ENCODE measurements at places on chromosomes 16 and 17.

- DNase-seq: no peak
Measured at GRCh38 chr16:27229891-27230470, 26.7 kb downstream of the KDM8 start.

DNA sequence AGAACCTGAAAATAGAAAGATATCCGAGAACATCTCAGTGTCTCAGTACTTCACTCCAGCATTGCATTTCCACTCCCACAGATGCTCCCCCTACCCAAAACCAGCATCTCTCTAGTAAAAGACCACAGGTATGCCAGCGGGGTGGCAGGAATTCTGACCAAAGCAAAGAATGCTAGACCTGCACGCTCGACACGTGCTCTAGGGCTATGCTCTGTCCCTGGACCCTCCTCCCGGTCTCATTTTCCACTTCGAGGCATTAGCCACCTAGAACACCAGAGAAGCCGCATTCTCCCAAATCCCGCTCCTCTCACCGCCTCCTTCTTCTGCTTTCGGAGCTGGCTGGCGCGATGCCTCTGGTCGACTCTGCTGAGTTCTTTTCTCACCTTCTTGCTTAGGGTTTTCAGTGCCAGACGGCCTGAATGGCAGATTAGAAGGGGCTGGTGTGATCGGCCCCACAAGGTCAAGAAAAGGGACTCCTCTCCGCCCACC, 487 bp downstream of the TSR1 start:
- DNase-seq: no peak

- DNase-seq: peak; percentile 36
Measured at GRCh38 chr17:75270218-75270965, 639 bp downstream of the MIF4GD start.

DNA sequence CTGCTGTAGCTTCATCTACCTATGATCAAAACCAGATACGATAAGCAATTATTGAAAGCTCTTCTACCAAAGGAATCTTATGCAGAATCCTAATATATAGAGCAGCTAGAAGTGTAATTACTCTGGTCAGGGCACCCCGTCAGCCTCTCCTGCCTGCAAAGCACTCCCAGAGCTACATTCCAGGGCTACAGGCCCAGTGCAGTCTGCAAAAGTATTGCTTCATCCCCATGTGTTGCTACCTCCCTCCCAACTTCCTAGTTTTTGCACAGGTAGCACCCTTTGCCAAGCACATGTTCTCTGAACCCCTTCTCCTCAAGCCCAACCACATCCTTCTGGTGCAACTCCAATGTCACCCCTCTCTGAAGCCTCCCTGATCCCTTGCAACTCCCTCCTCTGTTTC, 7.0 kb downstream of the CES5A start:
- no peak for DNase-seq

DNA sequence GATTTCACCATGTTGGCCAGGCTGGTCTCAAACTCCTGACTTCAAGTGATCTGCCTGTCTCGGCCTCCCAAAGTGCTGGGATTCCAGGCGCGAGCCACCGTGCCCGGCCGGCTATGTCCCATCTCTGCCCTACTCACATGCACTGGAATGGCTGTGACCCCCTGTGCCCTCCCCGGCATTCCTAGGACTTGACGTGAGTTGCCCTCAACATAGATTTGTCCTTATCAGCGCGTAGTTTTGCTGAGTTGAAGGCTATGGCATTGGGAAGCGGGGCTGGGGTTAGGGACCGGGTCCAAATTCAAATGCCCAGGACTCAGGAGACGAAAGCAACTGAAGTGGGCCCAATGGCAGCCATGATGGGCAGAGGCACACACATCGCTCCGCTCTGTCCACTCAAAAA, 5.8 kb downstream of the UNC13D start:
- no peak for DNase-seq

DNA sequence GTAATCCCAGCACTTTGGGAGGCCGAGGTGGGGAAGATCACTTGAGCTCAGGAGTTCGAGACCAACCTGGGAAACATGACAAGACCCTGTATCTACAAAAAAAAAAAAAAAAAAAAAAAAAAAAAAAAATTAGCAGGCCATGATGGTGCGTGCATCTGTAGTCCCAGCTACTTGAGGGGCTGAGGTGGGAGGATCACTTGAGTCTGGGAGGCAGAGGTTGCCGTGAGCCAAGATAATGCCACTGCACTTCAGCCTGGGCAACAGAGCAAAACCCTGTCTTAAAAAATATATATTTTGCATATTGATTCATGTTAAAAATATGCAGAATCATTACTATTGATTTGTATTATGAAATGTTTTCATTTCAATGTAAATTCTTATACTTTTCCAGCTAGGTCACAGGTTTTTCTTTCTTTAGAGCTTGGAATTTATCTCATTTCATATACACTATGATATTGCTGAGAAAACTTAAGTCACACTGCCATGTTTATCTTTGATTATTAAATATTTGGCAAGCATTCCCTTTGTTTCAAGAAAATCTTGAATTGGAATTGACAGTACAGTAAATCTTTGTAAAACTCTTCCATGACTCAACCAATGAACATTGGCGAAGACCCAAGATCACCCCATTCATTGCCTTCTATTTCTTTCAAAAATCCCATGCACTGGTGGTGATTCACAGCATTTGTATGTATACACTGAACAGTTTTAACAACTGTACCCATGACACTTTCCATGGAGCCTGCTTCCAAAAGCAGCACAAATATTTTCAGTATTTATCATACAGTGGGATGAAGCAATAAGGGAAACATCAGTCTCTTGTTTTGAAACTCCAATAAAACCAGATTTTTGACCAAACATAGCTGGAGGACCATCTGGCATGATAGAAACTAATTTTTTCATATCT, 83.5 kb upstream of the TNRC6A start:
- no peak for DNase-seq

- DNase-seq: no peak
Measured at GRCh38 chr17:9183306-9183705, 162.0 kb downstream of the NTN1 start.

DNA sequence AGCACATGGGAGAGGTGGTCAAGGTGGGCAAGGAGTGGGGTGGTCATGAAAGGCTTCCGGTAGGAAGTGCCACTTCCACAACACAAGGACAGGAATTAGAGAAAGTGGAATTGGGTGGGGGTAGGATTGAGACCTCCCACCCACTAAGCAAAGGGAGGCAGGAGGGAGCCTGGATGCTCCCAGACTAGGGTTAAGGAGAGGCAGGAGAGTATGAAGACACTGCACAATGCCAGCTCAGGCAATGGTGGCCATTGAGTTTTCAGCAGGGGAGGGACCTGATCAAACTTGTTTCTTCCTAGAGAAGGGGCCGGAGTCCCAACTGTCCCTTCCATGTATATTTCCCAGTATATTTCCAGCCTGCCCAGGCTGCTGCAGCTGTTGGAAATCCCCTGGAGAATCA, 3.1 kb upstream of the RAB11FIP4 start:
- DNase-seq: no peak
